Upper lobe of left lung (tissue), 6 donors: ENCODE measurements at places on chromosomes 1 and 21. TPM values are rescaled to one million over a fixed set of nuclear protein-coding genes. Genes with fewer than 3 reads are reported as not detected.

- peak; percentile 97 for DNase-seq
Measured at GRCh38 chr1:45521413-45522323, at the start of gene PRDX1. Gene PRDX1 (minus strand): TSS chr1:45521884. CDS start chr1:45519043, 2,841 bp downstream.

- no peak for DNase-seq
Measured at GRCh38 chr1:67759692-67760029, 73.6 kb downstream of the GNG12 start.

The KLF17 gene
- 0.11 TPM for total RNA-seq

- peak; percentile 73 for DNase-seq
Measured at GRCh38 chr1:21437341-21437640, 2.6 kb upstream of the NBPF3 start.

- DNase-seq, result no peak
Measured at GRCh38 chr1:191065771-191066170, 588.1 kb upstream of the BRINP3 start.

The RHD gene
- total RNA-seq, result not detected

DNA sequence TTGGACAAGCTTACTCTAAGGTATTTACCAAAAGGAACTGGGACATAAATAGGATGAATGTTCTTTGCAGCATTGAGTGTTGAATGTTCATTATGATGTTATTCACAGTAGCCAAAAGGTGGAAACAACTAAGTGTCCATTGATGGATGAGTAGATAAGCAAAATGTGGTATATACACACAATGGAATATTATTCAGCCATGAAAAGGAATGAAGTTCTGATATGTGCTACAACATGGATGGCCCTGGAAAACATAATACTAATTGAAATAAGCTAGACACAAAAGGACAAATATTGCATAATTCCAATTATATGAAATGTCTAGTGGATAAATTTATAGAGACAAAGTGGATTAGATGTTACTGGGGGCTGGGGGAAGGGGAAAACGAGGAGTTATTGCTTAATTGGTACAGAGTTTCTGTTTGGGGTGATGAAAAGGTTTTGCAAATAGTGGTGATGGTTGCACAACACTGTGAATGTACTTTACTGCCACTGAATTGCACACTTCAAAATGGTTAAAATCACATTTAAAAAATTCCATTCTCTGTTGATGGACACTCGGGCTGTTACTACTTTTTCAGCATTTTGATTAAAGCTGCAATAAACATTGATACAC is 2.9 kb downstream of the MTARC1 start:
- no peak for DNase-seq

GRCh38 chr1:33111965-33112364 is 31.0 kb downstream of the AZIN2 start:
- no peak for DNase-seq

GRCh38 chr1:37147392-37147831 is 113.1 kb upstream of the GRIK3 start:
- no peak for DNase-seq

The CFHR5 gene
- not detected for total RNA-seq

GRCh38 chr1:6254691-6255090 is 6.2 kb downstream of the GPR153 start:
- DNase-seq, result no peak

- DNase-seq, result peak; percentile 34
Measured at GRCh38 chr1:12052008-12052573, 11.0 kb upstream of the TNFRSF8 start.
